ENCODE measurements at places on chromosomes 1 and 21.

- DNase-seq: no peak
Observed at GRCh38 chr1:244941121-244941520, 76.8 kb upstream of the HNRNPU start.

DNA sequence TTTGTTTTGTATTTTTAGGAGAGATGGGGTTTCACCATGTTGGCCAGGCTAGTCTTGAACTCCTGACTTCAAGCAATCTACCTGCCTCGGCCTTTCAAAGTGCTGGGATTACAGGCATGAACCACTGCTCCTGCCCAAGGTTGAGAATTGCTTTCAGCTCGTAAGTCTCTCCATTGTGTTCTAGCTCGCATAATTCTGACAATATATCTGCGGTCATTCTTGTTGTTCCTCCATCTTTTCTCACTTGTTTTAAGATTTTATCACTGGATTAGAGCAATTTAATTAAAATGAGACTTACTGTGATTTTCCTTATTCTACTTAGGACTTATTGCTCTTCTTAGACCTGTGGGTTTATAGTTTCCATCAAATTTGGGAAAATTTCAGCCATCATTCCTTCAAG is 102.9 kb downstream of the AHCTF1 start:
- no peak for DNase-seq

GRCh38 chr1:240768979-240769378 is 157.0 kb upstream of the GREM2 start:
- no peak for DNase-seq

DNA sequence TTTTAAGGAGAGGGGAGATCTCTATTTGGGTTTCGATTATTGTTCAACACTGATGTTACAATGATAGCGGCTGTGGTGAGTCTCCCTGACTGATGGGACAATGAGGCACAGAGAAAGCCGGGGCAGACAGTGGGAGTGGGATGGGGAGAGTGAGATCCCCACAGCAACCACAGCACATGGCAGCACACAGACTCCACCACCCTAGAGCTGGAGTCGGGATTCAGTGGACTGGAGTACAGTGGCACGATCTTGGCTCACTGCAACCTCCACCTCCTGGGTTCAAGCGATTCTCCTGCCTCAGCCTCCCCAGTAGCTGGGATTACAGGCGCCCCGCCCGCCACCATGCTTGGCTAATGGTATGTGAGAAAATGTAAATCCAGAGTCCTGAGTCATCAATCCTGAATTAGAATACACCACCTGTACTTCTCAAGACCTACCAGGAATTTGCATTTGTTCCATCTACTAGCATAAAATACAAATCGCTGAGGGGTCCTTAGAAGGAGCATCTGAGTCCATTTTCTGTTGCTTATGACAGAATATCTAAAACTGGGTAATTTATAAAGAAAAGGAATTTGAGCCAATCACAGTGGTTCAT is 125.8 kb downstream of the TOMM20 start:
- no peak for DNase-seq

- DNase-seq: no peak
Observed at GRCh38 chr1:61005614-61006580, 76.5 kb upstream of the NFIA start.

- no peak for DNase-seq
Observed at GRCh38 chr21:28704746-28705145, 287.9 kb downstream of the LTN1 start.

GRCh38 chr1:211529453-211529852 is 37.5 kb upstream of the RD3 start:
- DNase-seq: no peak

DNA sequence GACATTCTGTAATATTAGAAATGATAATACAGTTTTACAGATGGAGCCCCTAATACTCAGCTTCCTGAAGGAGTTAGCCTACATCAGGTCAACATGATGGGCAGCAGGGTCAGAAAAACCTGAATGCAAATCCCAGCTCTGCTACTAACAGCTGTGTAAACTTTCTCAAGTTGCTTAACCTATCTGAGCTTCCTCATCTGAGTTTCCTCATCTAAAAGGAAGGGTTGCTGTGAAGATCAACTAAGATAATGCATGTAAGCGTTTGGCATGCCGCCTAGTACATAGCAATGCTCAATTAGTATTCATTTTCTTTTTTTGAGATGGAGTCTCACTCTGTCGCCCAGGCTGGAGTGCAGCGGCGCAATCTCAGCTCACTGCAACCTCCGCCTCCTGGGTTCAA is 18.4 kb upstream of the DESI2 start:
- no peak for DNase-seq

DNA sequence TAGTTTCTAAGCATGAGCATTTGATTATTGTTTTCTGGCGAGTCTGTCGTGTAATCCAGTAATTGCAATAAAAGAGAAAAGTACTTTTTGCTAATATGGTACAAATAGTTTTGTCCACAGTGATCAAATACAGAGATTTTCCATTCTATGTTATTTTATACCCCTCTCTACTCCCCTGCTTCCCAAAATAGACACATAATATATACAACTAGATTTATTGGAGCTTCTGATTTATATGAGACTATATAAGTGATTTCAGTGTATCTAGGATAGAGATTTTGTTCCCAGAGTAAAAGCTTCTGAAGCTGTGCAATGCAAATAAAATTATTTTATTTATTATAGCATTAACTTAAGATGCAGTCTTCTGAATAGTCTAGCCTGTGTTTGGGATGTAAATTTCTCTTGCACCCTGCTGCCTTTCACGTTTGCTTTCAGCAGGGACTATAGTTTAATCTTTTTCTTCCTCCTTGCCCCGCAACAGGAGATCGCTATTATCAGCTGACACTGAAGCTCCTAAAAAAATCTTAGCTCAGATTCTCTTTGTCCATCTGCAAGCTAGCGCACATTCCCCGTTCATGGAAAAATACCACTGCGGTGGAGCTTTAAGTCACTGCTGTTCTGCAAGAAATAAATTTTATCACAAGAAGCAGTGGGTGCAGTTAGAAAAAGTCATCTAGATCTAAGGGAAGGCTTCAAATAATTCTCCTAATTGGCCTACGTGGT is 273.3 kb downstream of the DISC1 start:
- DNase-seq: no peak

DNA sequence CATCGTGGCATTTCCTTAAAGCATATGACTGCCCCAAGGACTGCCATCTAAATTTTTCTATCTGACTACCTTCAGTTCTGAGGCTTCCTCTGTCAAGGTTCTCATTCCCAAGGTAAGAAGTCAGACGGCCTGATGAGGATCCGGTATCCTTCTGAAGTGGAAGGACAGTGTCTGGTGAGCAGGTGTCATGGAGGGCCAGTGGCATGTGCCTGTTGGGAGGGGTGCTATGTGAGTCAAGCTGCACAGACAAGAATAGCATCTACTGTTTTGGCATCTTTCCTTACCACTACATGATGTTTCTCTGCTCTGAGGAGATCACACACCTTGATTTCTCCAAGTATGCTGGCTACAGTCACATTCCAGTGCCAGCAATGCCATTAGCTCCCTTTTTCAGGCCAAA is 99.6 kb upstream of the RGS1 start:
- DNase-seq: no peak

DNA sequence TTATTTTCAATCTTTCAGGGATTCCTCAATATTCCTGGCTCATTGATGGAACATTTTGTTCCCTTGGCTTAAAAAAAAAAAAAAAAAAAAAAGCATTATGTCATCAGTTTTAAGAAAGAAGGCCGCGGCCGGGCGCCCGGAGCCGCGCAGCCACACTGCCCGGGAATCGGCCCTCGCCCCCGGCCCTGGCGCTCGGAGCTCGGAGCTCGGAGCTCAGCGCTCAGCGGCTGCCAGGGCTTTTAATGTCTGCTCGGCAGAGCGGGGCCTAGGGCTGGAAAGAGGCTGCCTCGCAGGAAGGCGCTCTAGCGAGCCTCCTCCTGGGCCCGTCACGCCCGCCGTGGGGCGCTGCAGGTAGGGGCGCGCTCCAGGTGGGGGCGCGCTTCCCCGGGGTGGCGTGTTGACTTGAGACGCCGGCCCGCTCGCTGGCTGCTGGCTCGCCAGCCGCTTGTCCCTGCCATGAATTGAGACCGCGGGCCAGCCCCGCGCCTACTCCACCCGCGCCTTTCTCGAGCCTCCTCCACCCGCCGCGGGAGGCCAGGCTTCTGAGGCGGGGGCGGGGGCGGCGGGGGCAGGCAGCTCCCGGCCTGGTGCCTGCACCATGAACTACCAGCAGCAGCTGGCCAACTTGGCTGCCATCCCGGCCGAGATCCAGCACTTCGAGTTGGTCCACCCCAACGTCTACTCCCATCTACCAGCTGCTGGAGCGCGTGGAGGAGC is 5.4 kb upstream of the TDRD5 start:
- no peak for DNase-seq

GRCh38 chr1:89624314-89624713 is 8.6 kb upstream of the LRRC8C start:
- no peak for DNase-seq

GRCh38 chr21:16476056-16476825 is 746.5 kb downstream of the USP25 start:
- DNase-seq: no peak

- no peak for DNase-seq
Observed at GRCh38 chr21:36245649-36246048, 74.3 kb upstream of the MORC3 start.

DNA sequence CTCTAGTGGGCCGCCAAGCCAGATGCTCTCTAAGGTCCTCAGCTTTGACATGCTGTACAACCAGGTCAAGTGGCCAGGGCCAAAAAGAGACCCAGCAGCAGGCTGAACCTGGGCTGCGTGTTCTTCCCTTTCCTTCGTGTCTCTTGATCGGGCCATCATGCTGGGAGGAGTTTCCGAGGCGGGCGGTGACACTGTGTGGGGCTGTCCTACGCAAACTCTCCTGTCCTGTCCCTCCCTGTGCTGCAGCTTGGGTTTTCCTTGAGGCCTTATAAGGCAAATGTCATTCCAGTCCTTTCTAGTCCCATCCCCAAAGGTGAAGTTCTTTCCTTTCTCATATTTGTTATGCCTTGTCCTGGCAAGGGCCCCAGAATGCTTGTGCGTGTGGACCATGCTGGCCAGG is 56.7 kb downstream of the ARHGEF10L start:
- DNase-seq: no peak

DNA sequence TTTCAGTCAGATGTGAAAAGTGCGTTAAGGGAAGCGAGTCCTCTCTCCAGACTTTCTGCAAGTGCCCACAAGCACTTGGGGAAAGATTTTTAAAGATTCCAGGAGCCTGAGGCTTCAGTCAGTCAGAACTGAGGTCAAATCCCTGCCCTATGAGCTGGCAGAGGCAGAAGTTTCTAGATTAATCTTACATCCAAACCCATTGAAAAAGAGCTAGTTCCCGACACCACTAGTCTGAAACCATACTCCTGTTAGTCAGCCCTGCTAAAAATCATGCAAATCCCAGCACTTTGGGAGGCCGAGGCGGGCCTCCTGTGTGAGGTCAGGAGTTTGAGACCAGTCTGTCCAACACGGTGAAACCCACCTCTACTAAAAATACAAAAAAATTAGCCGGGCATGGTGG is 21.0 kb downstream of the RSPH1 start:
- DNase-seq: no peak

- no peak for DNase-seq
Observed at GRCh38 chr1:192601143-192601542, 25.6 kb downstream of the RGS1 start.

- no peak for DNase-seq
Observed at GRCh38 chr1:54404939-54405897, 976 bp downstream of the SSBP3 start.

GRCh38 chr1:15245593-15246360 is 1.2 kb upstream of the FHAD1 start:
- no peak for DNase-seq
